NCI-H226 (cell line): ENCODE measurements at places on chromosomes 4 and X.

DNA sequence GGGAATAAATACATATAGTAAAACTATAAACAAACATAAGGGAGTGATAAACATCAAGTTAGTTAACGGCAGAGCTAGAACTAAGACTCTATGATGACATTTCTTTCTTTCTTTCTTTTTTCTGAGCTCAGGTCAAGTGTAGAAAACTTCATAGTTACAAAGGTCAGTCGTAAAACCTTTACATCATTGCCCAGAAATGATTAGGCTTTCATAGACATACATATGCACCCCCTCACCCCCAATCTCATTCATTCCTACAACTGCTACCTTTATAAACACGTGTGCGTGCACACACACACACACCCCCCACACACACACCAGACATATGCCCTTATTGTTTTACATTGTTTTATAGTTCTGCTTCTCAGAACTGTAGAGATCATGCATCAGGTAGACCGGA lies 5.7 kb downstream of the EIF1AX start:
- DNase-seq: no peak

- DNase-seq: no peak
These were observed 44.8 kb upstream of the CBR4 start for GRCh38 chr4:169054879-169055278.

DNA sequence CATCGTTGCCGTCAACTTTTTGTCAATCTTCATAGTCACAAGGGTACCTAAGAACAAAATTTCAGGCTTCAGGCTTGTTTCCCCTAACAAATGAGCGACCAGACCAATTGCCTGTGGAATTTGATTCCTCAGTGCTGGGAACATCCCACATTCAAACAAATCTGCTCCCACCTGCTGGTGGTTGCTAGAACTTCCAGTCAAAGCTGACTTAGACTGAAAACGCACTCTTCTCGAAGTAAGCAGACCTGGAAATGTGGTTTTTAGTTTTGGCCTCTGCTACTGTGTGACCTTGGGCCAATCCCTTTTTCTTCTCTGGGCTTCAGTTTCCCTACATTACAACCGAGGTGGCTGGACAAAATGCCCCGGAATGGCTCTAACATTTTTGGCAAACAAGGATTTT lies 1.8 kb upstream of the GABRQ start:
- peak; percentile 3 for DNase-seq

GRCh38 chrX:13376857-13377549 lies 57.1 kb upstream of the ATXN3L start:
- DNase-seq: peak; percentile 66

DNA sequence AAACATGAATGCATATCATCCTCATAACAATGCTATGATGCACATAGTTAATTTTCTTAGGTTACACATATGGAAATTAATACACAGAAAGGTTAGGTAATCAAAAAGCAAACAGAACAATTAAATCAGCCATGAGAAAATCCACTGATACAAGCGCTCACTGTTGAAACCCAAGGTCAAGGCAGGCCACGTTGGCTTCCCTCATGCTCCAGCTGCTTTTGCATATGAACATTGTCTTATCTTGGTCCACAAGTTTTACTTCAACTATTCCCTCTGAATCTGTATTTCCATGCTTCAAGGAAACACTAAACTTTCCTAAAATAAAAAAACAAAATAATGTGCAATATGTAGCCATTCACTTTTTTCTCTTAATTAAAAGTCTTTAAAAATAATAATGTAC lies 34.5 kb upstream of the PLA2G12A start:
- DNase-seq: no peak

DNA sequence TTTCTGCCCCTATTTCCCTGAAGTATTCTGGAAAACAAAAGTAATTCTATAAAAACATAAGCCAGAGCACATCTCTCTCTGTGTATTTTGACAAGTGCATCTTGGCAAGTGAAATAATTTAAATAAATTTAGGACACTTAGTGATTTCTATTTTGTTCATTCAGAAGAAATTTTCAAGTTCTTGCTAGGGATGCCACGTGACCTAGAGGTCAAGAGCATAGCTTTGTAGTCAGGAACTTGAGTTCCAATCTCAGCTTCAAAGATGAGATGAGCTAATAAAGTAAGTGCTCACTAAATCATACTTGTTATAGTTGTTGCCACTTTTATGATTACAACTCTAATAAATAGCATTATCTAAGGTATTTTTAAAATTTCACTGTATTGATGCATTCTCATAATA lies 13.8 kb downstream of the KDR start:
- no peak for DNase-seq

DNA sequence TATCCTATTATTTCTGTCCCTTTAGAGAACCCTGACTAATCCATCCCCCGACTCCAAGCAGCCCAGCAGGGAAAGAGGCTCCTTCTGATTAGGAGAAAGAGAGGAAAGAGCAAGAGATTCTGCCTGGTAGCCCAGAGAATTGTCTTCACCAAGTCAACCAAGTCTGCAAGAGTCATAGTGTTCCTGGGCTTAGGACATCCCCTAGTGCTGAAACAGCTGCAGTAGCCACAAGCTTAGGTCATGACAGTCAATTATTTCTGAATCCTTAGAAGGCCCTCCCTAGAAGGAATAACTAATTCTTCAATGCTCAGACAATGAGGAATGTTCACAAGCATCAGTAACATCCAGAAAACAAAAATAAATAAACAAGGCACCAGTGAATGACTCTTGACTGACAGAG lies 480.3 kb upstream of the GRIA3 start:
- DNase-seq: no peak

- DNase-seq: no peak
These were observed 50.3 kb downstream of the NELFA start for GRCh38 chr4:1958276-1959103.

GRCh38 chr4:140070973-140071372 lies 83.0 kb downstream of the MAML3 start:
- no peak for DNase-seq

- DNase-seq: peak; percentile 35
These were observed 566 bp upstream of the LIMCH1 start for GRCh38 chr4:41537292-41537890.

- DNase-seq: peak; percentile 74
These were observed 6.8 kb upstream of the OCIAD2 start for GRCh38 chr4:48913346-48913745.

GRCh38 chrX:115559672-115560071 lies 1.3 kb upstream of the PLS3 start:
- DNase-seq: no peak

DNA sequence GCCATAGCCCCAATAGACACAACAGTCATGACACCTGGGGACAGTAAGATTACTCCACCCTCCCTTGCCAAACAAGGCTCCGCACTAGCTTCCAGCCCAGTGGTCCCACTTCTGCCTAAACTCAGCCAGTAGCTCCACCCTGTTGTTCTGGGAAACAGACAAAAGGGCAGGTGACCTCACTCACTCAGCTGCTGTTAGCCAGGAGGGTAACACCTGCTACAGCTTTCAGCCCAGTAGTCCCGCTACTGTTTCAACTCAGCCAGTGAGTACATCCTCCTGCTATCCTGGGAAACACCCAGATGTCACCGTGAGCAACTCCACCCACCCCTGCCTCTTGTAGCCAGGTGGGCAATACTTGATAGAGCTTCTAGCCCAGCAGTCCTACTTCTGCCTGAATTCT lies 162.7 kb upstream of the CPXCR1 start:
- no peak for DNase-seq

- DNase-seq: peak; percentile 37
These were observed 44.3 kb upstream of the DCLK2 start for GRCh38 chr4:150033901-150034300.

DNA sequence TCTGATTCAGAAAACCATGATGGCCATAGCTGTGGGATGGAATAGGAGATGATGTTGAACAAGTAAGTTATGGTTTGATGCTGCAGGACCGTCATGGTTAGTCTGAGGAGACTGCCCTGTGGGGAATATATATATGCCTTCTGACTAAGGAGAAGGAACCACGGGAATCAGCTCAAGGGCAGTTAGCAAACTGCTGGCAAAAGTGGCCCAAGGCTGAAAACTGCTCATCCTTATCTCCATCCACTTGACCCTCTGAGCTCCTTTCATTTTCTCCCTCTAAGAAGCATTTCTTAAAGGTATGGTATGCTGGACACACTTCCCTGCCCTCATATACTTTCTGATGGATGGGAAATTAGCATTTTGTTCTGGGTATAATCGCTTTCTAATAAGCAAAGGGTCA lies 161.9 kb downstream of the ENOX2 start:
- DNase-seq: peak; percentile 5

DNA sequence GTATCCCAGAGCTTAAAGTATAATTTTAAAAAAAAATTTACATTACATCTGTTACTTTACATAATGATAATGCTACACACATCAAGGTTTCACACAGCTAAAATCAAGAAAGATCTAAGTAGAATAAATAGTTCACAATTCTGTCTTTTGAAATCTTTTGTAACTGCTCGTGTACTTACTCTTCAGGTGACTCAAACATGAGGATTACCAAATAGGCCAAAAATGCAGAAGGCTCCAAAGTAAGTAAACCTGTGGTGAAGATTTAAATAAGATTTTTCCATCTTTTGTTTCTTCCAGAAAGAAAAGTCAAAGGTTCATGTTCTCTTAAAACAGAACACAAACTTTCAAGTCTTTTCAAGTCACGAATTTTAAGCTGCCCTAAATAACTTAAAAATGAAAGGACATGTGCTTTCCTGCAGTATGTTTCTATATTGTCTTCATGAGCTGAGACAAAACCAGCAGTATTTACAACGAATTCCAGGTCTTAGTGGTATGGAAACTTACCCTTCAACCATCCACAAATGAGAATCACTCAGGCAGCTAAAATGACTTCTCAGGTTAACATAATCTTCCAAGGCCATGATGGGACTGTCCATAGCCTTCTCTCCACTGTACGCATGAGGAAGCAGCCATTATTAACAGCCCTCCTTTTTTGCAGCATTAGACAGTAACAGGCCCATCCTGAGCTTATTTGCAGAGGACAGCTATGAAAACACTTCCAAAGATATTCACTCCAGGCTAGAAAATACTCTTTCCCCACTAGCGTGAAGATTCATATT lies 172.8 kb upstream of the EDNRA start:
- no peak for DNase-seq

DNA sequence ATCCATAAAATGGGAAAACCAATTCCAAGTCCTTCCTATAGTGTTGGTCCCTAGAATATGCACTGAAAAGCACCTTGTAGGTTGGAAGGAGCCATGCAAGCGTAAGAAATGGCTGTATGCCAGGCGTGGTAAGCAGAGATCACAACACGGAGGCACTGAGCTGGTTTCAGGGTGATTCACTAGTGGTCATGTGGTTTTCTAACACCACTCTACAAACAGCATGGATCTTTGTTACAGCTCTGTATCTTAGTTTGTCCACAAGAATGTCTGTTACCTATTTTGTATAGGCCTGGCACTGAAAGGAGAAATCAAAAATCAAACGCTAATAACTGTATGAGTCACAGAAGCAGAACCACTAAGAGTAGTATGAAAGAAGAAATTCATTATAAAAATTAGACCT lies 71.9 kb downstream of the MAGEB17 start:
- peak; percentile 76 for DNase-seq

- DNase-seq: peak; percentile 10
These were observed 83.4 kb downstream of the UCHL1 start for GRCh38 chr4:41339812-41340809.

- DNase-seq: no peak
These were observed 3.1 kb upstream of the ZFX start for GRCh38 chrX:24146283-24146949.

GRCh38 chr4:181416966-181417365 lies 826.2 kb upstream of the TENM3 start:
- no peak for DNase-seq

- no peak for DNase-seq
These were observed 228.5 kb downstream of the ANKRD50 start for GRCh38 chr4:124484008-124484407.

DNA sequence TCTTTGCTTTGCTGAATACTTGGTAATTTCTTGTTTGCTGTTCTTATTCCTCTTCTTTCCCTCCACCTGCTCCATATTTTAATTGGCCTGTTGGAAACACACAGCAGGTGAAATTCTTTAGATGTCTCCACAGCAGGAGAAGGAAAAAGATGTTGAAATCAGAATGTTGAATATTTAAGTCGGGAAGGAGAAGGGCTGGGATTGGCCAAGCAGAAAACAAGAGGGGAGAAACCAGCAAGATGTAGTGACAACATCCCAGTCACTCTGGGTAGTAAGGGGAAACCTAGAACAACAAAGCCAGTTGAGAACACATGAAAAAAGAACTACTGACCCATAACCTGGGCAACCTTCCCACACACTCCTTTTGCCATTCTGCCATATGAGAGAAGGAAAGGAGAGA lies 37.3 kb upstream of the STAG2 start:
- DNase-seq: no peak

- no peak for DNase-seq
These were observed 4.8 kb upstream of the FBXL5 start for GRCh38 chr4:15659768-15660570.

DNA sequence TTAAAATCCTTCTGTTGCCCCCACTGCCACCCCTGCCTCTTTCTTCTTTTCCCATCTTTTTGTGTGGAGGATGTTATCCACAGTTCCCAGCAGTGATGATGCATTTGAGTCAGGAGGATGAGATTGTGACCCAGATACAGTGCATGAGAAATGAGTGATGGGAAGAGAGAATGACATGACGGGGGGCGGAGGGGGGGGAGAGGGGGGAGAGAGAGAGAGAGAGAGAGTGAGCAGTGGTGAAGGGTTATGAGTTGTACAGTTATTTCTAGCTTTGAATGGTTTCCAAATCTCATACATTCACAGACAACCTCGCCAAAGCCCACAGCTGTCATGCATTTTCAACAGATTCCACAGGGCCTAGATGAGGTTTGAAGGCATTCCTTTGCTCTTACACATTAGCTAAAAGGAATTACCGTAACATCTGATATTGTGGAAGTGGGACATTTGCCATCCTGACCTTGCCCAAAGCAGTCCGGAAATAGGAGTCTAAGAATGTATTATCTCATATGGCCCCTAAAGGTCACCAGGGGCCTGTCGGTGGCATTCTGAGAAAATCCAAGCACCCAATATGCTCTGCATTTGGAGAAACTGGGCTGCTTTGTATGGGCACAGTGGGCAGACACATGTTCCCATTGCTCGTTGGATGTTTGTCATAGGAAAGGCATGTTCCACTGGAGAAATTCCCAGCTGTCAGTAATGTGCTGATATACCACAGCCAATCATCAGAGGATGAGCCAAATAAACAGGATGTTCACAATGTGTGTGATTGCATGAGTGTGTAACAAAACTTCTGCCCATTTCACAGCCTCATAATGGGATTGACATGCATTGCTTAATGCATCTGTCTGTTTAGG lies 435.8 kb downstream of the SPRY1 start:
- peak; percentile 91 for DNase-seq

DNA sequence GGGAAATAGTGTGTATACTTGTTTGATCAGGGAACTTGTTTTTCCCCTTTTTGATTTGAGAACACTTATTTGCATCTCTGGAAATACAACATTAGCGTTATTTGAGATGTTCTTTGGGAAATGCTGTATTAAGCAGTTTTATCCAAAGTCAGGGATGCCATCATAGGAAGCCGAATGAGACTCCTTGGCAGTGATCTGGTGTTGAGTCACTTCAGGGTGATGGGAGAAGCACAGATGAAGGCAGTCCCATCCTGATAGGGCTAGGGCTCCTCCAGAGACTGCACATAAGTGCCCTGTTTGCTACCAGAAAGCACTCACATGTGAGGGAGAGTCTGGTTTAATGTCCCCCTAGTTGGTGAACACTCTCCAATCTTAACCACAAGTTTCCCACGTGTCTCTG lies 62.3 kb downstream of the IL1RAPL1 start:
- no peak for DNase-seq

- DNase-seq: peak; percentile 31
These were observed 49.7 kb upstream of the ANKRD17 start for GRCh38 chr4:73308286-73308685.

GRCh38 chr4:185018834-185019455 lies 655 bp downstream of the HELT start:
- no peak for DNase-seq
